ENCODE measurements at places on chromosomes 4 and X.
A peak's percentile ranks its signal among the peaks of the same experiment; 100 is the strongest.

GRCh38 chrX:13685126-13685763, 3.7 kb upstream of the RAB9A start:
- peak; percentile 21 for DNase-seq

- DNase-seq = no peak
These were observed 101.7 kb downstream of the CHIC2 start for GRCh38 chr4:53962516-53963225.

GRCh38 chr4:81527115-81527514, 55.4 kb upstream of the RASGEF1B start:
- DNase-seq = no peak

DNA sequence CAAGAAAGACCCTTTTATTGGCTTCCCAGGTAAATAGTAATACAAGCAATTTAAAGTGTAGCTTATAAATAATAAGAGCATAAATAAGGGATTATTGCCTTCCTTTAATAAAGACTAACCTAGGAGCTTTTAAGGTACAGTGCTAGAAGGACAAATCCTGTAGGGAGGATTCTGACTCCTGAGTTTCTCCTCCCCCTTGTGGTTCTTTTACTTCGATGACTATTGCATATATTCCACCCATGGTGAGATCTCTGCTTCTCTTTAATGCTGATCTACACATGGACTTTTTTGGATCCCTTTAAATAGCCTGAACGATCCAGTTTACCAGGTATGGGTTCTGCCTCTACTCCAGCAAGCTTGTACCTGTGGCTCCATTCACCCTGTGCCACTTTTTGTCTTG, 2.5 kb downstream of the GALNT7 start:
- DNase-seq = peak; percentile 60

DNA sequence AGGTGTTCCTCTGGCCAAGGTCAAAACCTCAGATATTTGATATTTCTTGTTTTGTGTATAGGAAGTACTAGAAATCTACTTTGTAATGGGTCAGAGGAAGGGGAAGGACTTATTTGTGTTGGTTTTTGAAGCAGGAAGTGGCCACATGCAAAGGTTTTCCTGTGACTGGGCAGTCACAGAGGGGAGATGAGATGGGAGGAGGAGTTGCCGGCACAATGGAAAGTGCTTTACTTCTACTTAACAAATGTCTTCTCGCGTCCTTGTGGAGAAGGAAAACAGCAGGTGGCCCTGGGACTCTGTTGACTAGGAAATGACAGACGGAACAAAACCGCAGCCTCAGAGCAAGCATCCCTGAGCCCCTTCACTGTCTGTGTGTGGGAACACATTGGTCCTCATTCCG, 46.6 kb downstream of the SHROOM2 start:
- no peak for DNase-seq

- no peak for DNase-seq
These were observed 554.8 kb upstream of the TENM3 start for GRCh38 chr4:181688432-181688831.

- DNase-seq = no peak
These were observed 127.1 kb downstream of the INPP4B start for GRCh38 chr4:142718981-142719380.

DNA sequence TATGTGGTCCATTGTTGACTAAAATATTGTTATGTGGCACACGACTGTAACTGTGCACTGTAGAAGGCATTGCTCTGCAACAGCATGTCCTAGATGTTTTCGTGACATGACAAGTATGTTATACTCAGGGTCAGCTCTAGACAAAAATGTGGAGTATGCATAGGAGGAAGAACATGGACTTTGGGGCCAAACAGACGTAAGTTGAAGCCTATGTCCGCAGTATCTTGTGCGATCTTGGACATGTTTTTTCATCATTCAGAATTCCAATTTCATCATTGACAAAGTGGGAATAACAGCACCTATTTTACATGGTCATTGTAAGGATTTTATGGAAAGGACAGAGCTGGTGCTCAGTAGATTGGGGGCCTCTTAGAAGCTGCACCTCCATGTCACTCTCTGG, 27.7 kb upstream of the PROM1 start:
- no peak for DNase-seq

DNA sequence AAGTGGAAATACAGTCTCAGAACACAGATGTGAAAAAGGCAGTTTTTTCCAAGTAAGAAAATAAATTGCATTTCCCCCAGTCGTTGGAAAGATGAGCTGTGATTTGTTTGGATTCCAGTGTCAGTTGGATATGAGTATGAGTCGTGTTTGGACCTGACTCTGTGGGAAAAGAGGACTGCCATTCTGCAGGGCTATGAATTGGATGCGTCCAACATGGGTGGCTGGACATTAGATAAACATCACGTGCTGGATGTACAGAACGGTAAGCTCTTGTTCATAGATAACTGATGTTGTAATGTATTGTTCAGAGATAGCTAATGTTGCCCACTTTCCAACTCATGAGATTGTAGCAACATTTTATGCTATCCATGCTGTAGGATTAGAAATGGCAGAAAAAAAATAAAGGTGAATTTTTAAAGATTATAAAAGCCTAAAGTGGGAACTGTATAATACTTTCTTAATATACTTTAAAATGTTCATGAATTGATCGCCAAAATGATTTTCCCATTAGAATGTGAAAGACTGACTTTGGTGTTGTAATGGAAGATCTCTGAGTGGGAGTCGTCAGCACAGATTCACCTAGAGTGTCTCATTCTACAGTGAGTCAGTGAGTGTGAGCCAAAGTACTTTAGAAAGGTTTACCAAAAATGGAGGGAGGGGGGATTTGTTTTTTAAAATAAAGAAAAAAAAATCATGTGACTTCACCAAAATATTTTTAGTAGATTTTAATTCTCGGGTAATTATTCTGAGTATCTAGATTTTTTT, 178.7 kb downstream of the DCTD start:
- DNase-seq = no peak

- no peak for DNase-seq
These were observed 13.6 kb downstream of the TKTL1 start for GRCh38 chrX:154309041-154309775.

DNA sequence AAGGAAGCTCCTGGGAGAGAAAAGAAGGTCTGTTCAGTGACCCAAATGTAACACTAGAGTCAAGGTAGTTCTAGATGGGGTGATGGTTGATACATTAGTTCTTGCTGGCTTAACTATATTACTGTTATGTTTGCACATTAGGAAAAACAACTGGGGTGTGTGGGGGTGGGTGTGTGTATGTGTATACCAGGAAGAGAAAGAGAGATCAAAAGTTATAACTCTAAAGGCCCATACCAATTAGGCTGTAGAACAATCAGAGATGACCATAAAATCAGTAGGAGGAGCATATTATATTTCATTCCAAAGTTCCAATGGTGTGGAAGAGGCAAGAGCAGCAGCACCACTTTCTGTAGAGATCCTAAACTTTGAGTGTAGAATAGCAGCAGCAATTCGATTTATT, 134.7 kb upstream of the FMR1 start:
- no peak for DNase-seq

GRCh38 chr4:37051866-37052265, 192.7 kb upstream of the NWD2 start:
- no peak for DNase-seq

- no peak for DNase-seq
These were observed 568.3 kb upstream of the SLIT2 start for GRCh38 chr4:19683426-19683825.

DNA sequence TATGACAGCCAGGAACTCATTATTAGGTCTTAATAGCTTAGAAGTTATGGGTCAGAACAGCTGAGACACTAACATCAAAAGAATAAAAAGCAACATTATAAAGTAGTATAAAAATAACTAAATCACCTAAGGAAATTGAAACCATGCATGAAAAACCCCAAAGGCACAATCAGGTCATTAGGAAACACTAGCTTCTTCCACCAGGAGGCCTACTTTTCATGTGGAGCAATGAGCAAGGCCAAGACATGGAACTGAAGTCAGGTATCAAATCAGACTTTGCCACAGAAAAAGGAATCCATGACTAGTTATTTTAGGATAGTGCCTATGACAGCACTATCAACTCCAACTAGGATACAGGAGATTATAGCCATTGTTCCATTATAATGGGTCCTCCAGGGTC, 7.9 kb downstream of the HUWE1 start:
- DNase-seq = peak; percentile 12

DNA sequence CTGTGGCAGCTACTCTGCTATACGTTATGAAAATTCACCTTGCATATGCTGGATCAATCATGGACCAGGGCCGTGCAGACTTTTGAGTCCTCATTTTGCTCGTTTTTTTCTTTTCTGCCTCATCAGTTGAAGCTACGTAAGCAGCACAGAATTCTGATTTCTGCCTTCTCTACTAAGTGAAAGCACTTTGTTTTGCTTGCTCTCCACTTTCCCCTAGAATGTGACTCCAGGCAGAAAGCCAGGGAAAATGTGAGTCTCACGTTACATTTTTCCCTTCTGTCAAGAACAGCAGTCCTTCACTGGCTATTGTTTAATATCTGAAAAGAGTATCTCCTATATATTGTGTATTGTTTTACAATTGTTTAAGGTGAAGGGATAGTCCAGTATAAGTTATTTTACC, 1840.1 kb downstream of the PCDH7 start:
- DNase-seq = peak; percentile 8

- DNase-seq = no peak
These were observed 42.8 kb upstream of the PRKG2 start for GRCh38 chr4:81257816-81258215.

GRCh38 chr4:15531792-15532191, 62.1 kb downstream of the CC2D2A start:
- DNase-seq = no peak
